ENCODE measurements at places on chromosomes 2 and 18. TPM values are rescaled to one million over a fixed set of nuclear protein-coding genes. Genes with fewer than 3 reads are reported as not detected.

- no peak for DNase-seq
Observed at GRCh38 chr2:235854276-235854675, 313.9 kb downstream of the GBX2 start.

DNA sequence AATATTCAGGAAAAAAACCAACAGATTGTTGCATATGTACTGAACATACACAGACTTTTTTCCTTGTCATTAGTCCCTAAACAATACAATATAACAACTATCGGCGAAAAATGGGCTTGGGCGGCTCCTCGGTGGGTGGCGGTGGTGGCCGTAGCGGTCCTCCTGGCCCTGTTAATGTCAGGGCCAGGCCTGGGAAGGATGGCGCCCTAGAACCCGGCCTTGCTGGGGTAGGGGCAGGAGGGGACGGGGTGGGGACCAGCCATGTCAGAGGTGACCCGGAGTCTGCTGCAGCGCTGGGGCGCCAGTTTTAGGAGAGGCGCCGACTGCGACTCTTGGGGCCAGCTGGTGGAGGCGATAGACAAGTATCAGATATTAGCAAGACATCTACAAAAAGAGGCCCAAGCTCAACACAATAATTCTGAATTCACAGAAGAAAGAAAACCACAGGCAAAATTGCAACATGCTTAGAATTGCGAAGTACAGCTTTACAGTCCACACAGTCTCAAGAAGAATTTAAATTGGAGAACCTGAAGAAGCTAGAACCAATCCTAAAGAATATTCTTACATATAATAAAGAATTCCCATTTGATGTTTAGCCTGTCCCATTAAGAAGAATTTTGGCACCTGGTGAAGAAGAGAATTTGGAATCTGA is 36.5 kb downstream of the ROCK2 start:
- DNase-seq = no peak

- DNase-seq = no peak
Observed at GRCh38 chr2:151906633-151906998, 78.4 kb upstream of the ARL5A start.

GRCh38 chr2:63081404-63081803 is 30.8 kb downstream of the OTX1 start:
- no peak for DNase-seq

DNA sequence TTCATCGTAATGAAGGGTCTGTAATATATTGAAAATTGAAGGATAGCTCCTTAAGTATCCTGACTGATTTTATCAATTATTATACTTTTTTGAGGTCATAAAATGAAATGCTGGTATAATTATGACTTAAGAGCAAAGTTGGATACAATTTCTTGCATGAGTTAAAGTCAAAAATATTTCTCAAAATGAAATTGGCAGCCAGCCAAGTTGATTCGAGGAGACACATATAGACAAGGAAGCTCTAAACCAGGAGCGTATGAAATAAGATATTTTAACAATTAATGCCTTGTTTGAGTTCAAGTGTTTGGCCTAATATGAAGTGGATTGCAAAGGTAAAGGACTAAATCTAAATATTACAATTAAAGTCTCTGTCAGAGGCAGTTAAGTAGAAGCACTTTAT is 260.4 kb upstream of the DSEL start:
- DNase-seq = no peak

DNA sequence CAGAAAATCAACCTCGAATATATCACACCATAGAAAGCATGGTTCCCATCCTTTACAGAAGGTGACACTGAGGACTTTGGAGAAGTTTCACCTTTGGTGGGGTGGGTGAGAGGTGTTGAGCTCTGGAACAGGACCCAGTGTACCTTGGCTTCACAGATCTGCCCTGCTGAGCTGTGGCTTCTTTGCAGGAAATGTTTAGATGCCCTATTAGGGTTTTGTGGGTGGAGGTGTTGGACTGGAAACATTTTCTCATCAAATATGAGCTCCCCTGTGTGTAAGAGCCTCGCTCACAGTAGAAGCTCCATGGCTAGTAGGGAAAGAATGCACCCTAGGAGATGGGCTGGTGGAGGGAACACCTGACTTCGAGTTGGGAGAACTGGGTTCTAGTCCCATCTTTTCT is 55.6 kb downstream of the RPL37A start:
- no peak for DNase-seq

GRCh38 chr2:217938036-217938435 is 64.8 kb downstream of the TNS1 start:
- peak; percentile 22 for DNase-seq

DNA sequence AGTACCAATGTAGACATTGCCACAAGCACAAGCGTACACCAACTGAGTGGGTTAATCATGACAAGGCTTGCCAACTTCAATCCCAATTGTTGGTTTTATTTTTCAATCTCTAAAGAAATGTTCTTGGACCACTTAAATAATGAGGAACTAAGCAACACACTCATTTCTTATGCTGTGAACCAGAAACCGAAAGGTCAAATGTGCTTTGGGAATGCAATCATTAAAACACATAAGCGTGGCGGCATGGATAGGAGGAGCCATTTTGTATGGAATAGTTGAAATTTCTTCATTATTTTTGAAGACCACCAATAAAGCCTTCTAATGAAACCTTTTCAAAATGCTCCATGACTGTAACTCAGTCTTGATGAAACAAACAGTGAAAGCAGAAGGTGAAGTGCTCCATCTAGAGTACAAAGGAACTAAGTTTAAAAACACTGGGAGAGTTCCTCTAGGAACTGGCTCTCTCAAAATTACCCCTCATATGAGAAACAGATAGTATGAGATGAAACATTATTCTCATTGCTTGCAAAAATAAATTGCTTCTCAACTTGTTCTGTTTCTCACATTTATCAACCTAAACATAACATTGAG is 113.2 kb upstream of the CHST9 start:
- no peak for DNase-seq

DNA sequence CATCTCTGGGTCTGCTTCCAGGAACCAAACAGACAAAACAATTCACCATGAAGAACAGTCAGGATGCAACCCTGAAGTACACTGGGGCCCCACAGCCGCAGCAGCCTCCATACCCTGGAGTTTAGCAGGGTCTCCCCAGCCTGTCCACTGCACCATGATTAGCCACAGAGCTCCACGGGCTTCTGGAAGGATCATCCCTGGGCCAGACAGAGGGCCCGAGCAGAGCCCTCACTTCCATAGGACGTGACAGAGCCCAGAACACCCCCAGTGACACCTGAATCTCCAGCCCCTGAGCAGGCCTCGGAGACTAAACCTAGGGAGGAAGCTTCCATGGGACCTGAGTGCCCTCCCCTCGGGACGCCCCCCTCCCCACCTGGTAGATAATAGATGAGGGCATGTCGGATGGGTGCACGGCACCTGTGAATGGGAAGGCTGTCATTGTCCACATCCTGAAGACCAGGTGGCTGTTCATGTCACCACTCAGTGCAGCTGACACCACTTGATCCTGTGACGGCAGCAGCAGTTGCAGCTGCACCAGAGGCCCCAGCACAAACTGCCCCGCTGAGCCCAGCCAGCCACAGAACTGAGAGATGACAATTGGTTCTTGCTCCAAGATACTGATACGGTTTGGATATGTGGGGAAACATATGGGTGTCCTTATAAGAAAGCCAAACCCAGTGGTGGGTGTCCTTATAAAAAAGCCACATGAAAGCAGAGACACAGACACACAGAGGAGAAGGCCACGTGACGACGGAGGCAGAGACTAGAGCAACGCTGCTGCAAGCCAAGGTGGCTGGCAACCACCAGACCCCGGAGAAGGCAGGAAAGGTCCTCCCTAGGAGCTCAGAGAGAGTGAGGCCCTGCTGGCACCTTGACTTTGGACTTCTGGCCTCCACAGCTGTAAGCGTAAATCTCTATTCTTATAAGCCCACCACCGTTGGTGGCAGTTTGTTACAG is 23.2 kb downstream of the KIF1A start:
- peak; percentile 12 for DNase-seq

GRCh38 chr2:240310645-240311044 is 124.8 kb upstream of the GPC1 start:
- no peak for DNase-seq

- DNase-seq = no peak
Observed at GRCh38 chr2:120568975-120569268, 166.7 kb upstream of the GLI2 start.

DNA sequence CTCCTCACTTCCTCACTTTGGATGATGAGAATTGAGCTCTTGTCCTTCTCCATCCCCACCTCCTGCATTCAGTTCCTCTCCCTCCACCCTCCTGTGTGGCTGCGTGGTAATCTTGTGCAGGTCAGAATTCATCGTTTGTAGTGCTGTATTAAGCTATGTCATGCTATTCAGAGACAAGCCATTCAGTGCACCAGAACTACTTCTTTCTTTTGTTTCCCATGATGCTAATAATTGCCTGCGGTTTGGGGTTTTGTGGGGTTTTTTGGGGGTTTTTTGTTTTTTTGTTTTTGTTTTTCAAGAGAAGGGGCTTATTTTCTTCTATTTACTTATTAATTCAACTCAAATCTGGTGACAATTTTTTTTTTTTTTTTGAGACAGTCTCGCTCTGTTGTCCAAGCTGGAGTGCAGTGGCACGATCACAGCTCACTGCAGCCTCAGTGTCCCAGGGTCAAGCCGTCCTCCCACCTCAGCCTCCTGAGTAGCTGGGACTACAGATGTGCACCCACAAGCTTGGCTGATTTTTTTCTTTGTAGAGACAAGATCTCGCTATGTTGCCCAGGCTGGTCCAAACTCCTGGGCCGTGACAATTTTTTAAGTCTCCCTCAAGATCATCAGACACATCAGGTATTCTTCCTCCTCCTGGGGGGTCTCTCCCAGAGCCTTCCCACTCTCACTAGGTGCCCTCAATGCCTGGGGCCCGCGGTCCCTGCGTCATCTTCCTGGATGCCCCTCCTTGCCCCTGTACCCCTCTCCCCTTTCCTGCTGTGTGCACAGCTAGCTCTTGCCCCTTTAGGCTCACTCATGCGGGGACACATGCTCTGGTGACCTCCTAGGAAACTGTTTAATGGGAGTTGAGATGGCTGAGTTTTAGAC is 37.8 kb downstream of the MAL start:
- no peak for DNase-seq

DNA sequence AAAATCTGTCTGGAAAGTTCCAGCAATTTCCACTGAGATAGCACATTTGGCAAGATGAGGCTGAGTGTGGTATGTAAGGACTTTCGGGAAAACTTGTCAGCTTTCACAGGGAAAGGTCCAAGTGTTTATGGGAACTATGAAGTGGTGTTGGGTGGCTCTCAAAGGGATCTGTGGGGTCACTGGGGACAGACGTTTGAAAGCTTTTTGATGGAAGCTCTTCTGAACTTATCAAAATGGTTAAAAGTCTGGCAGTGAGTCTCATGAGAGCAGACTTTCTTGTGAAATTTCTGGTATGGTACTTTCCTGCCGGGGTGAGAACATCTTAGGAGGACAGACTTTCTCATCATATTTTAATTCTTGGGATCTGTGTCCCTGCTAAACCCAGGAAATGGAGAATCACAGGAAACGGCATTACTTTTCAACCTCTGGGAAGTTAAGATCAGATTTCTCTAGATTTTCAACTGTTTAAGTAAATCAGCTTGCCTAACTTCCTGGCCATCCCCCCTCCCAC is 546.3 kb upstream of the ZEB2 start:
- no peak for DNase-seq

DNA sequence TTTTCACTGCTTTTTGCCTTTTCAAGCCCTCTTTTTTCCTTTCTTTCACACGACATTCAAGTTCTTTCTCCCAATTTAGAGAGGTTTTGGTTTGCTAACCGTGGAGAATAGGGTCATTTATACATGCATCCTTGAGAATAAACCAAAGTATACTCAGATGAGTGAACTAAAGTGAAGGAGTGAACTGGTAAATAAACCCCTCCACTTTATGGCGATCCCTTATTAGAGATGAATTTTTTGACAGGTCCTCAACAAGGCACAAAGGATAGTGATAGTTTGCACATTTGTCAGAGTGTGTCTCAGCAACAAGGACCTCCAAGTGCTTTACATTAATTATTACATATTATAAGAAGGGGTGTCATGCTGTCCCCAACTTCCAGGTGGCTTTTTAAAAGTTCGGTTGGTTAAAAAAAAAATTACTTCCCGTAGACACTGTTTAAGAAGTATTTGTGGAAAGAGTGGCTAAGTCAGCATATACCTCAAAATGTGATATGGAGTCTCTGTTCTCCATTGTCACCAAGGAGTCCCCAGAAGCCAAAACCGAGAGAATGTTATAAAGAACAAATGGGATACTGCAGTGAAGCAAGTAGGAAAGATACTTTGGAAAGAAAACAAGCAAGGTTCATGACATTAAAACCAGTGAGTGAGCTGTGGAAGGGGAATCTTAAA is 1.7 kb upstream of the SLC40A1 start:
- no peak for DNase-seq

GRCh38 chr2:120394764-120395163 is 48.8 kb downstream of the INHBB start:
- DNase-seq = no peak

GRCh38 chr2:145421841-145422240 is 901.9 kb upstream of the ZEB2 start:
- DNase-seq = no peak

- no peak for DNase-seq
Observed at GRCh38 chr18:29855637-29856036, 1186.9 kb downstream of the DSC3 start.

- peak; percentile 70 for DNase-seq
Observed at GRCh38 chr2:25981596-25982272, 563 bp downstream of the KIF3C start.

DNA sequence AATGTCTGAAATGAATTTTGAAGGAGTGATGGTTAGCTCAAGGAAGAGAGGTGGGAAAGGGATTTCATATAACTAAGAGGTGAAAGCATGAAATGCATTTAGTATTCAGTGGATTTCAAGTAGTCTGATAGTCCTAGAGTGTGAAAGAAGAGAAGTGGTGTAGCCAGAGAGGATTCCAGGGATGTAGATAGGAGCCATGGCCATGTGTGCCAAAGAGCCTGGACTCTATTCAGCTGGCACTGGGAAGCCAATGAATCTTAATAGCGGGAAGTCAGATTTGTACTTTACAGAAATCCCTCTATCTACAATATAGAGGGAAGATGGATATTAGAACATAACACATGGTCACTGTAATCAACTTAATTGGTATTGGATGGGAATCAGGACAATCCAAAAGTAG is 8.3 kb upstream of the BOLL start:
- no peak for DNase-seq

Gene RFTN2
- total RNA-seq = 1.7 TPM

Gene TMEM178A
- total RNA-seq = 0.94 TPM

Gene TFPI
- total RNA-seq = 10.3 TPM

Gene PPM1G
- total RNA-seq = 24.8 TPM

Gene MREG
- 4.3 TPM for total RNA-seq

Gene DSG1
- not detected for total RNA-seq

Gene CRYBA2
- total RNA-seq = 29.6 TPM

Gene UNC50
- total RNA-seq = 14.5 TPM
